CD4-positive, alpha-beta T cell treated with Interferon alpha-2 for 1 hour (primary cell): ENCODE measurements at places on chromosomes 5 and 9.

GRCh38 chr9:112867275-112867991 is 23.2 kb downstream of the SLC46A2 start:
- DNase-seq, result peak; percentile 14

DNA sequence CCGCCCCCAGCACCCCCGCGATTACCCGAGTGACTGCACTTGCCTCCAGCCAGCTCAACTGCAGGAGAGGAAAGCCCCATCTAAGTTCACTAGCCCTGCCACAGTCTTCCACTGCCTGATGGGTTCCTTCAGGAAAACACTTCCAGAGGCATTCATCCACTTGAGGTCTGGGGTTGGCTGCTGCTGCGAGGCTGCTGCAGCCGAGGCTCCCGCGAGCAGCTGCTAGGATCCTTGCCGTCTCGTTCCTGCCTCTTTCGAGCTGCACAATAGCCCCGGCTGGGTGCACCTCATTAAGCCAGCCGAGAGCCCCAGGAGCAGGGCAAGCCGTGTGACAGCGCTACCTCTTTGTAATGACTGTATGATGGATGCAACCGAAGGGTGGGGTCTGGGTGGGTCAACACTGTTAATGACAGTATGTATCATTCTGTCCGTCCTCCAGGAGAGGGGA is 24.2 kb upstream of the ELAVL2 start:
- DNase-seq, result no peak

DNA sequence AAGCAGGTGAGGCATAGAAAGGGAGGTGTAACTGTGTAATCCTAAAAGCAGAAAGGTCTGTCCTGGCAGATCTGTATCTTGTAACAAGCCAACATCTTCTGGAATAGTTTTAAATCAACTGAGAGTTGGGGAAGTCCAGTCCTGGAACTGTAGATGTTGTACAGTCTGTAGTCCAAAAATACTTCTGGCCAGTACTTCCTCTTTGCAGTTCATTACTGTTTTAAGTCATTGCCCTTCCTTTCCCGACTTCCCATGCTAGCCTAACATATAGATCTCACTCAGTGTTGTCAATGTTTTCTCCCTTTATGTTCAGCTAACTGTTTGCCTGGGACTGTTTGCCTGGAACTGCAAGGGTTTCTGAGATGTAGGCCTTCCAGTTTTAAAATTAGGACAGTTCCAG is 168.5 kb upstream of the ISL1 start:
- DNase-seq, result no peak

GRCh38 chr5:40166802-40167201 is 512.9 kb upstream of the PTGER4 start:
- DNase-seq, result no peak

- DNase-seq, result no peak
Measured at GRCh38 chr5:113084402-113085083, 107.9 kb downstream of the DCP2 start.

- no peak for DNase-seq
Measured at GRCh38 chr5:42840842-42841567, 29.3 kb upstream of the SELENOP start.

DNA sequence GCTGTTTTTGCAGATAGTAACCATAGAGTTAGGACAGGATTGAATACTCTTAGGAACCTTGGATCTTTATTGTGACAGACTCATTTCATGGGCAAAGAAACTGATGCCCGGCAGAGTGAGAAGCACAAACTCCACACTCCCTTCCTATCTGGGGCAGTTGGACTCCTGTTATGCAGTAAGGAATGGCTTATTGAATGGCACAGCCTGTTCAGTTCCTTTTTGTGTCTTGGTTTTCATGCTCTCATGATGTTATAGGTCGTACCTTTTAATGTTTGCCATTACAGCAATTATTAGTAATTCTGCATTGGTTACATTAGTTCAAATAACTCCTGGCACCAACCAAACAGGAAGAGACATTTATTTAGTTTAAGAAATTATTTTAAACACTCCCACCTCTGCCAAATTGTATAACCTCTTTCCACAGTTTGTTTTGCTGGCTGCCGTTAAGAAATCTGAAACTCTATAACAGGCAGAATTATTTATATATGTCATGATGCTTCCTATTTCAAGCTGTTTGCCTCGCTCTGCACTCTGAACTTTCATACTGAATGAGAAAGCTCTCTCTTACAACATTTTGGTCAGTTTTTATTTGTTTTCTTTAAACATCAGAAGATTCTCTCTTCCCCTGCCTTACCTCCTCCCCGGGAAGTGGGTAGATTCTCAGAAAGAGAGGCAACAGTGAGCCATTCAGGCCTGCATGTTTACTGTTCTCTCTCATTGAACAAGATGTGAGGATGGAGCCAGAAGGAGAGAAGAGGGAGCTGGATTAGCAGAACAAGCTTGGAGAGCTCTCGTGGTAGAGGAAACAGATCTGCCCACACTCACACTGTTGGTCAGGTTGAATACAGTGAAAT is 144.4 kb downstream of the ARHGEF28 start:
- DNase-seq, result no peak

DNA sequence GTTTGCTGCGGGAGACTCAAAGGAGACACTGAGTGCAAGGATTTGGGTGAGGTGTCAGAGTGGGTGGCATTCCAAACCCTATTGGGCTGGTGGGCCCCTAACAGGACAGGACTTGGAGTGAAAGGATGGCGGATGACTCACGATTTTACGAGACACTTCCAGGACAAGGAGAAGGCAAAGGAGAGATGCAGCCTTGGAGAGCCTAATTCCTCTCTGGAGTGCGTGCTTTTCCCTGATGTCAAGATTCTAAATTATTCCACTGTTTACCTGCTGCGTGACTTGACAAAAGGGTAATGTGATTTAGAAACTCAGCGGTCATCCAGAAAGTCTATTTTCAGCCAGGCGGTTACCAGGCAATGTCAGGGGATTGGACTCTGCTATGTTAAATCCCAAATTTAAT is 41.6 kb upstream of the CD180 start:
- no peak for DNase-seq

GRCh38 chr5:58462623-58463230 is 2.8 kb upstream of the PLK2 start:
- DNase-seq, result peak; percentile 44

- no peak for DNase-seq
Measured at GRCh38 chr9:92529124-92529523, 6.7 kb downstream of the ECM2 start.

DNA sequence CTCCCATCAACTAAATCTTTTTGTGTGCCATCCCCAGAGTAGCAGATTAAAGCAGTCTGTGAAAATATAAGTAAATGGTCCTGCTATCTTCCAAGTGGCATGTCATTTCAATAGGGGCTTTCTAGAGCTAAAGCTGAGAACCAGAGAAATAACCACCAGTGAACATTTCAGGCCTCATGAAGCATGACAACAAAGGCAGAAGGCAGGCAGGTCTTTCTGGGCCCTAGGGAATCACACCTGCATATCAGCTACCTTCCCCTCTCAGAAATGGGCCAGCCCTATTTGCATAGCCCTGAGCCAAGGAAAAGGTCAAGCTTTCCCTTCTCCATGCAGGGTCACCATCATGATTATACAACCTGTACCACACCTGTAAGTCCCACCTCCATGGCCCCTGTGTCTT is 205.3 kb downstream of the DEPDC1B start:
- peak; percentile 8 for DNase-seq

DNA sequence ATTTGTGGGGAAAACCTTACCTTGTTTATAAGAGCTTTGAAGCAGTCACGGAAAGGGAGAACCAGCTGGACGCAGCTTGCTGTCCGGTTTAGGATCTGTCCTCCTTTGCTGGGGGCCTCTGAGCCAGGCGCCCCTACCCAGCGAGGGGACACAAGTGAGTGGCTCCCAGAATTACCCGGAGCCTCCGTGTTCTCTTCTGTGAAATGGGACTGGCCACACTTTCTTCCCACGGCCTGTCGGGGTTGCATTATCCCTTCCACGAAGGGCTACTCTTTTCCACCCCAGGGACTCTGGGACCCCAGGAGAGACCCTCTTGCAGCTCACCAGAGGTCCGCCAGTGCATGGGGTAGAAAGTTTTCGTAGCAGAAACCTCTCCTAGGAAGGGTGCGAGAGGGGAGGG is 477 bp upstream of the GBGT1 start:
- DNase-seq, result no peak

DNA sequence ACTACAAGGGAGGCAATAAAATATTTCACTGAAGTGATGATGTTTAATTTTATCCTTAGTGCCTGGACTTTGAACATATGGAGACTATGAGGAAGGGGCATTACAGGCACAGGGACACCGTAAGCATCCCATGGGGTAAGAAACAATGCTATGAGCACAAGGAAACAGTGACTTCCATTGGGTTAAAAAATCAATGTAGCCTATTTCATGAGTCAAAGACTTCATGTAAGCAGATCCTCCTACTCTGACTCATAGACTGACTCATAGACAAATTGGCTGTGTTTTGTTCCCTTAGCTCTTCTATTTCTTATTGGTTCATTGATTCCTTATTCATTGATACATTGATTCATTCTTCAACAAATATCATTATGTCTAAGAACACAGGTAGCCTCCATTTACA is 351.0 kb downstream of the PRELID2 start:
- no peak for DNase-seq

DNA sequence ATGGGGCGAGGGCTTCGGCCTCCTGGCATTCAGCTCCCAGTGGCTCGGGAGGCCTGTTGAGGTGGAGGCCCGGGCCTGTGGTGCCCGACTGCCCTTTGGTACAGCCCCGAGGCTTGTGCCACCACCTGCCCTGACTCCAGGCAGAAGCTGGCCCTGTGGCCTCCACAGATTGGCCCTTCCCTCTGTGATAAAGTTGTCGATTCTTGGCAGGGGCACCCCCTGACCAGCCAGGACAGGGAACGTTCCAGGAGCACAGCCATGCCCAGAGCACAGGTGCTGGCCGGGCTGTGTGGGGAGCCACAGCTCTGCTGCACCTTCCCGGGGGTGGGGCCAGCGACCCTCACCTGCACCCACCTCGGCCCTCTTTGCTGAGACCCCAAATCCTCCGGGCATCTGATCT is 32.7 kb downstream of the SLC6A18 start:
- no peak for DNase-seq

- no peak for DNase-seq
Measured at GRCh38 chr5:122152266-122152900, 23.0 kb downstream of the ZNF474 start.

DNA sequence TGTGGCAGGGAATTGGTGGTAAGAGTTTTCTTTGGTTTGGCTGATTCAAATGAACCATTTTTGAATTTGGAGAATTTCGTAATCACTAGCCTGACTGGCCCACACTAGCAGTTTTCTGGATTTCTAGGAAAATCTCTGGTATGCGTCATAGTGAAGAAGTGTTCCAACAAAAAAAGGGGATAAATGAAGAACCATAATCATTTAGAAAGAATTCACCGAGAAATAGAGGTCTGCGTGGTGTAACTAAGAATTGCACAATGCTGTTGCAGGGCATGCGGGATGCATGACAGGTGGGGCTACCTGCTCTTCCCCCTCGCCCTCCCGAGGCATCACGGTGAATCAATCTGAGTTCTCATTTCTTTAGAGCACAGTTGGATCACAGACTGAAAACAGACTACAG is 232.3 kb upstream of the PAPPA start:
- no peak for DNase-seq

DNA sequence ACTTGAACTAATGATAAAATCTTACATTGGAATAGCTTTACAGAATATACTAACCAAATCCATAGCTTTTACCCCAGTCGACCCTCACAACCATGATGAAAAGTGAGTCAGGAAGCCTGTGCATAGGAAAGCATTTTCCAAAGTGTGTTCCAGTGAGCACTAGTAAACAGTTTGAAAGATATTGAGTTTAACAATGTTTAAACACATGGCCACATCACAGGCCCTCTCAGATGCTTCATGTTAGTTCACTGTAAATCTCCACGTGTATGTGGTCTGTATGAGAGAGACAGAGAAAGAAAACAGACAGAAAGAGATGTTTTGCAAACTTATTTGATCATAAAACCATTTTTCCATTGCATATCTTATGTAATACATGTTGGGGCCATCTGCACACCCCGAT is 27.0 kb downstream of the PRUNE2 start:
- DNase-seq, result no peak

GRCh38 chr5:50702615-50703366 is 36.4 kb downstream of the PARP8 start:
- no peak for DNase-seq

- DNase-seq, result no peak
Measured at GRCh38 chr5:81353189-81353588, 40.7 kb downstream of the ACOT12 start.

GRCh38 chr5:169417676-169418075 is 116.7 kb upstream of the SLIT3 start:
- no peak for DNase-seq

DNA sequence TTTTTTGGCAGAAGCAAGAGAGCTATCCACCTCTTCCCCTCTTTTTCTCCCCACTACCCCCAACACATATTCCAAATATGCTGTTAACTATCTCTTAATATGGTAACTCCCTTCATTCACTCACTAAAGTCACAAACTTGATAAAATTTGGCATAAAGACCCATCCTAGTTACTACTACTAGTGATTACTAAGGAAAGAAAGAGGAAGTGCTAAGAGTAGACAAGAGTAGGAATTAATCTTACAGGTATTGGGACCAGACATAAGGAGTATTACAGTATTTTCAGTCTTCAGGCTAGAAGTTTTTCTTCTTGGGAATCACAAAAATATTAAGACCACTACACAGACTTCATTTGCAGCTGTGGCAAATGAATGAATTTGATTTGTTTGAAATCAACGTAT is 2.2 kb downstream of the ADAMTS6 start:
- DNase-seq, result no peak
